ENCODE measurements at places on chromosomes 5 and 9.

- DNase-seq, result no peak
Measured at GRCh38 chr9:81112627-81113452, 576.5 kb downstream of the TLE1 start.

- no peak for DNase-seq
Measured at GRCh38 chr5:90226433-90227099, 183.0 kb downstream of the CETN3 start.

DNA sequence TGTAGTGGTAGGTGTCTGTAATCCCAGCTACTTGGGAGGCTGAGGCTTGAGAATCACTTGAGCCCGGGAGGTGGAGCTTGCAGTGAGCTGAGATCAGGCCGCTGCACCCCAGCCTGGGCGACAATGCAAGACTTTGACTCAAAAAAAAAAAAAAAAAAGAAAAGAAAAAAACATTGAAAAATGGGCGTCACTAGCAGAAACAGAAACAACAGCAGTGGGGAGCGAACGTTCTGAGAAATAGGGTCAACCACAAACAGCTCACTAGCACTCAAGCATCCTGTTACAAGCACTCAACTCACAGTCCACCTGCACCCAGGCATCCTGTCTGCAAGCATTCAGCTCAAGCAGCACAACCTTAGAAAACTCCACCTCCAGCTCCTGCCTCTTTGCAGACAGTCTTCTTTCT, 17.2 kb downstream of the TRIM14 start:
- no peak for DNase-seq

- peak; percentile 85 for DNase-seq
Measured at GRCh38 chr5:54360089-54360488, 49.7 kb upstream of the ARL15 start.

- DNase-seq, result no peak
Measured at GRCh38 chr5:30960036-30960435, 233.4 kb upstream of the CDH6 start.

DNA sequence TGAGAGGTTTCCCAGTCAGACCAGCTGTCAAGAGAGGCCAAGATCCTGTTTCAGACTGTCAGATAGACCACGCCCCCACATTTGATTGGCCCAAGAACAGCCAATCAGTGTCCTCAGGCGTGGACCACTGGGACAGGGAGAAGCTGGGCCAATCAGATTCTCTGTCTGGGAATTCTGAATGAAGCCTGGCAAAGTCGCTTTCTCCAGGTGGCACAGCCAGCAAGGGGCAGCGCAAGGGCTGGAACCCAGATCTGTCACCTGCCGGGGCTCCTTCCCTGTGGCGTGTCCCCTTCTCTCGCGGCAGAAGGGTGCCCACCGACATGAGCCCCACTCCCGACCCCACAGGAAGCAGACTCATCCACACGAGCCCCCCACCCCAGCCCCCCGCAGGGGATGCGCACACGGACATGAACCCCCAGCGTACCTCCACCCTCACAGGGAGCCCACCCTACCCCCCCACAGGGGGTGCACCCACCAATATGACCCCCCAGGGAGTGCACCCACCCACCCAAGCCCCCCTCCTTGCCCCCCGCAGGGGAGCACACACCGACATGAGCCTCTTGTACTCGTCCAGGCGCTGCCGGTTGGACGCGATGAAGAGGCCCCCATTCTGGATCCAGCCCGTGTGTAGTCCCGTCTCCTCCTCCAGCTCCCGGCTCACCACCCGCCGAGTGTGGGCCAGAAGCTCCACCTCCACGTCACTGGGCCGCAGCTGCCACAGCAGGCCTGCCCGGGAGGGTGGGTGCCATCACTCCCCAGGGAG, 6.1 kb downstream of the SARDH start:
- DNase-seq, result peak; percentile 60

DNA sequence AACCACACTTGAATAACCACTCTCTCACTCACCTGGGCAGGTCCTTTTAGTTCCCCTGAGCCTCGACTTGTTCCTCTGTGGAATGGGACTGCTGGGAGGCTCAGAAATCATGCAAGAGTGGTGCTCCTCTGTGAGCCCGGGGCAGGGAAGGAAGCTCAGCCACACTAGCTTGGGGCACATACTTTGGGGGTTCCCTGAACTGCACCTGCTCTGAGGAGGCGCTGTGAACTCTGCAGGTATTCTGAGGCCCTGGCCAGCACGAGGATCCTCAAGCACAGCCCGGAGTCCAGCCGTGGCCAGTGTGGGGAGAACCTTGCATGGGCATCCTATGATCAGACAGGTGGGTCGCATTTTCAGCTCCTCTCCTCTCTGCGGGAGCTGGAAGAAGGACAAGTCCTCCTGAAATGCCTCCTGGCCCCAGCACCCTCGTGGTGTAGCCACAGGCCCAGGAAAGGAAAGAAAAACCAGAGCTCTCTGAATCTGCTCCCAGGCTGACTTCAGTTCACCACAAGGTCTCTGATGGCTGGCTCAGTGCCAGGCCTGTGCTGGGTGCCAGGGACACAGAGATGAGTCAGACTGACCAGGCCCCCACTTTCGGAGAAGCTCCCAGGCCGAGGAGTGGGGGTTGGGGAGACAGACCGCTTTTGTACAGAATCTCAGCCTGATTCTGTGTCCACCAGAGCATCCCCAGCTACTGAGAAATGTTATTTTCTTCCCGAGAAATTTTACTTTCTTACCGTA, 11.9 kb downstream of the GLIPR2 start:
- DNase-seq, result peak; percentile 99

DNA sequence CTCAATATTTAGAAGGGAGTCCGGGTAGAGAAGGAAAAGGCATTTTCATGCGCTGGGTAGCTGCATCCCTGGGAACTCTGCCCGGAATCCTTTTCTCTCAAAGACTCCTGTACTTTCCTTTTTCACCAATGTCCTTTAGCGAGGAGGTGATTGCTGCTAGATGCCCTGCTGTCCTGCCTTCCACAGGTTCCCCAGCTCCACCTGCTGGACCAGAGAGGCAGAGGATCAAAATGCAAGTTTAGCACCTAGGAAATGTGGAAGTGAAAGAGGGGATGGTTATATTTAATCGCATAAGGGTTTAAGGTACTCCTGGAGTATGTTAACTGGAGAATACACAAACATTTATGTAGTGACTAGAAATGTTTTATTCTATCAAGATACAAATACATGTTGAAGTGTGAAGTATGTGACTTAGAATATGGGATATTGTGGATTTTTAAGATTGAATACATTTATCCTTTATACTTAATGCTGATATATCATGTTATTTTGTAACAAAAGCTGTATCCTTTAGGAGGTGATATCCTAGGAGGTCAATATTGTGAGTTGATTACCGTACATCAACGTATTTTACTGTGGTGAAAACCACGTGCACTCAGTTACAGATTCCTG, 145.7 kb downstream of the ARHGAP26 start:
- DNase-seq, result peak; percentile 37

- DNase-seq, result no peak
Measured at GRCh38 chr9:127634021-127634420, 21.9 kb downstream of the STXBP1 start.

DNA sequence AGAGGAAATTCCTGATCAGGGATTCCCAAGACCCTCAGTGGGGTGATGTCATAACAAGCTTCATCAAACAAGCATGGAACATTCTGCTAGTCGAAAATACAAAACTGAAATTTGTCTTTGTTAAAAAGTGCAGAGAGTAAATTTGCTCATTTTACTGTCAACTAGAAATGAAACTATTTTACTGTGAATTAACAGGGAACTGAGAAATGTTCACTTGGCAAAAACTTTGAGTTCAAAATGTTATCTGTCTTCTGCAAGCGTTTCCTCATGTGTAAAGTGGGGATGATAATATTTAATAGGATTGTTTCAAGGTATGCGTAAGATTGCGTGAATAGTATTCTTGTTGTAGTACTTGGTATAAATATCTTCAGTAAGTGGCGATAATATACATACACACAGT, 45.4 kb downstream of the ALDH1A1 start:
- no peak for DNase-seq

DNA sequence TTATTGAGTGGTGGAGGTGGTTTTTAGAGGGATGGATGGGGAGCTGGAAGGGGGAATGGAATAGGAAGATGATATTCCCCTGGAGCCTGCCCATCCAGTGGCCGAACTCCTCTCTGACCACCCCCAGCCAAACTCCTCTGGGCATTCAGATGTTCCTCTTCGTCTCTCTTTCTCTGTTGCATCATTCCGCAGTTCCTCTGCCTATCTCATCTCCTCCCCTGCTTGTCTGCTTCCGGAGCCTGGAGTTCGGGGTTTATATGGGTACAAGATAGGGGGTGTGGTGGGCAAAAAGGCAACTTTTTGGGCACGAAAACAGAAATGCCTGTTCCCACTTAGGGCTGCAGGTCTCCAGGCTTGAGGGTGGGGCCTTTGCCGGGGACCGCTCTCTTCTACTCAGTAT, 12.2 kb upstream of the CDK5RAP2 start:
- DNase-seq, result no peak

DNA sequence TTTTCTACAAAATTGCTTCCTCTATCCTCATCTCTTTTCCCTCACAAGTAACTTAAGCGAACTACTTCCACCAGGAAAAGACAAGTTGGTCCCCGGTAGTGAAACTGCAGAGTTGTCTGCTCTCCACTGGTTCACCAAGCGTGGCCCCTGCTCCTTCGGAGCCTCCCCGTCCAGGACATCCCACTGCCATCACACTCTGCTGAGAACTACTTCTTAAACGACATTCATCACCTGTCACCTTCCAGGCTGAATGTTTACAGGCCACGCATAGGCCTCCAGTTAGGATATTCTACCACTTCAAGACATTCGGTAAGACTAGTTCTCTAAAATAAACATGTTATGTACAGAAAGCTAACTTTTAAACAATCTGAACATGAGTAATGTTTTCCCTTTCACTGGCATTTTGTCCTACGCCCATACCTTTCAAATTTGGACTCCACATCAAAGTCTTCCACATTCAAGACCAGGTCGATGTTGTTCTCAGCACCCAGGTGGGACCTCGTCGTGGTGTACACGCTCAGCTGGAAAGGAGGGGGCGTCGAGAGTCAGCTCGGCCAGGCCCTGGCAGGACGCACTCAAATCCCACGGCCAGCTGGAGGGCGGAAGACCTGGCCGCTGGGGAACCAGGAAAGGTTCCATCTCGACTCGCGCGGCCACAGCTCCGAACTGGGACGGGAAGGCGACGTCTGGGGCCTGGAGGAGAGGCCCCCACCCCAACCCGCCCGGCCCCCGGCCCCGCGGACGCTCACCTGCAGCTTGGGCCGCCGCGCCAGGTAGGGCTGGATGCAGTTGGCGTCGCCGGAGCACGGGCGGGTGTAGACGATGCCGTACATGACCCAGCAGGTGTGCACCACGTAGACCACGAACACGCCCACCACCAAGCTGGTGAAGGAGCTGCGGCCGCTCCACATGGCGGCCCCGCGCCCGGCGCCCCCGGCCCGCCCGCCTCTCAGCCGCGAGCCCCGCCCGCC, 683 bp downstream of the CLPTM1L start:
- DNase-seq, result peak; percentile 38

Data from EH (cell line).